ENCODE measurements at places on chromosomes 6 and 20.

GRCh38 chr6:106974336-106974998, at the start of gene CD24:
CD24 (minus strand) TSS chr6:106974729; CDS start chr6:106974646, 83 bp downstream.
- no peak for DNase-seq

DNA sequence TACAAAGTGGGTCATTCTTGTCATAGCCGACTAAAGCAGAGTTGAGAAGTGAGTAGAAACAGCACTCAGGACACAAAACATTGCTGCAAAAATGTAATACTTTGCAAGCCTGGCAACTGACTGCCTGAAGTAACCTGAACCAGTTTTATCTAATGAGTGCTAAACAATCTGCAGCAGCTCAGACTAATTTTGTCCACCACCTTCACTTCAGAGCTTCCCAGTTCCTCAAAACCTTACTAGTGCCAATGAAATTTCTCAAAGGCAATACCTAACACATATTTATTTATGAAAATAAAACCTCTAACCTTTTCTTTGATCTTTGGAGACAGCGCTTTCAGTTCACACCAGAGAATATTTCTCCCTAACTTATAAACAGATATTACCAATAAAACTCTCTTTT, 56.7 kb upstream of the FKBP1C start:
- no peak for DNase-seq

DNA sequence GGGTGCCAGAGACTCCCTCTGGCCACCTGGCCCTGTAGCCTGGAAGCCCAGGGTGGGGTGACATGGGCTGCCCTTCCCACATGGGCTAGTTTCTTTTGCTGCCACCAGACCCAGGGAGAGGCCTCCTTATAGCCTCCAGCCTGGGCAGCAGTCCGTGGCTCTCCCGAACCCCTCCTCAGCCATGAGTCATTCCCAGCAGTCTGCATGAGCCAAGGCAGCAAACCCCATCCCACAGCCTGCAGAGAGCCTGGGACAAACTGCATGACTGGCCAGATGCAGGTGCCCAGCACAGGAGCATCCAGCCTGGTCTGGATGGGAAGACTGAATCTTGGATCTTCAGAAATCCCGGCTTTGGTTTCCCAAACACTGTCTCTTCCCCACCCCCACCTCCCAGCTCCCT, 75.7 kb downstream of the MRPL14 start:
- no peak for DNase-seq

GRCh38 chr6:41858703-41859102, 36.5 kb downstream of the USP49 start:
- no peak for DNase-seq

DNA sequence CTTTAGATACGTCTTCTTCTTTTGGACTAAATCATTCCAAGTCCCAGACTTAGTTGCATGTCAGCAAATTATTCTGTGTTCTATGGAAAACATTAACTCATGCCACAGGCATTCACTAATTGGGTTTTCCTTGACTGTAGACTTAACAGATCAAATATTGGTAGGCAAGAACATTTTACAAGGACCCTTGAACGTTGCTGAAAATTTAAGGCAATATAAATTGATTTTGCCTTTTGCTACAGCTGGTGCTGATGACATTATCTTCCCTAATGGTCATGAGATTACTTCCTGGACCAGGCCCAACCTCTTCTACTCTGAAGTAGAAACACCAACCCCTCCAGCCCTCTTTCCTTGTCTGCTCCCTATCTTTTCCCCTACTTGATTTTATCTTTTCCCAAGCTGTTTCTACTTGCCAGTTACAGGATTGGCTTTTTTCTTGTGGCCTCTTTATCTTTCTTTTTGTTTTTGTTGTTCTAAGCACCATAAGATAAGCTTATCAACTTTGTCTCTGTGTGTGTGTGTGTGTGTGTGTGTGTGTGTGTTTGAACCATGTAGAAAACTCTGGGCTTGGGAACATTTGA, 514.0 kb upstream of the SOX4 start:
- DNase-seq = no peak

DNA sequence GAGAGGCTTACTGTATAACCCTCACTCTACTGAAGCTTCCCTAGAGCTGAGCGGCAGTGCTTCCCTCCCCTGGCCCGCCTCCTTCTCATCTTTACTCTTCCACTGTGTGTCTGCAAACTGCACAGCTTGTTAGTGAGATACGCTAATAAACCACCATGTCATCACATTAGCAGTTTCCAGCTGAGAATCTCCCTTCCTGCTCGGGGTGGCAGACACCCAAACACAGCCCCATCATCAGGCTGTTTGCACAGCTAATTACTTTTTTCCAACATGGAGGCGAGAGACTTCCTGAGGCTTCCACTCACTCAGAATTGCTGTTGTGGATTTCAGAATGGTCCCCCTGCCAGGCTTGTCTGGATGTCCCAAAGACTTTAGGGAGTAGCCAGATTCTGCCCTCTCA, 444.9 kb upstream of the SULF2 start:
- no peak for DNase-seq

DNA sequence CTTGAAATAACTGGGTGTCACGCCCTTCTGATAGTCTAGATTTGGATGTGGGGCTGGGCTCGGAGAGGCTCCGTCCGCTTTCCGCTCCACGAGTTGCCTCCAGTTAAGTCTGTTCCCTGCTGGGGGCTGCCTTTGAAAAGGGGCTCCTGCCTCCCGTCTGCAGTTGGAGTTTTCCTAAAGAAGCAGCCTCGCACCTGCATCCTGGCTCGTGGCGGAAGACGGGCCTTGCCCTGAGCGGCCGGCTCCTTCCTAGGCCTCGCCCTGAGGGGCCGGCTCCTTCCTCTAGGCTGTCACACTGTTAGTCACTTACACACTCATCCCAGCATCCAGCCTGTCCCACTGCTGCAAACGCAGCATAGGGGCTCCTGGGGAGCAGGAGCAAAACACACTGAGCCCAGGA, 74.4 kb downstream of the SMOC2 start:
- DNase-seq = no peak

GRCh38 chr20:25256226-25256859, 8.5 kb downstream of the PYGB start:
- DNase-seq = no peak

- no peak for DNase-seq
These were observed 138.1 kb upstream of the PHACTR3 start for GRCh38 chr20:59466107-59466815.

GRCh38 chr6:52336919-52337561, 24.9 kb upstream of the PAQR8 start:
- no peak for DNase-seq

- no peak for DNase-seq
These were observed 344.6 kb downstream of the MMUT start for GRCh38 chr6:49118478-49118877.

GRCh38 chr6:87840324-87840723, 138.3 kb upstream of the AKIRIN2 start:
- no peak for DNase-seq

DNA sequence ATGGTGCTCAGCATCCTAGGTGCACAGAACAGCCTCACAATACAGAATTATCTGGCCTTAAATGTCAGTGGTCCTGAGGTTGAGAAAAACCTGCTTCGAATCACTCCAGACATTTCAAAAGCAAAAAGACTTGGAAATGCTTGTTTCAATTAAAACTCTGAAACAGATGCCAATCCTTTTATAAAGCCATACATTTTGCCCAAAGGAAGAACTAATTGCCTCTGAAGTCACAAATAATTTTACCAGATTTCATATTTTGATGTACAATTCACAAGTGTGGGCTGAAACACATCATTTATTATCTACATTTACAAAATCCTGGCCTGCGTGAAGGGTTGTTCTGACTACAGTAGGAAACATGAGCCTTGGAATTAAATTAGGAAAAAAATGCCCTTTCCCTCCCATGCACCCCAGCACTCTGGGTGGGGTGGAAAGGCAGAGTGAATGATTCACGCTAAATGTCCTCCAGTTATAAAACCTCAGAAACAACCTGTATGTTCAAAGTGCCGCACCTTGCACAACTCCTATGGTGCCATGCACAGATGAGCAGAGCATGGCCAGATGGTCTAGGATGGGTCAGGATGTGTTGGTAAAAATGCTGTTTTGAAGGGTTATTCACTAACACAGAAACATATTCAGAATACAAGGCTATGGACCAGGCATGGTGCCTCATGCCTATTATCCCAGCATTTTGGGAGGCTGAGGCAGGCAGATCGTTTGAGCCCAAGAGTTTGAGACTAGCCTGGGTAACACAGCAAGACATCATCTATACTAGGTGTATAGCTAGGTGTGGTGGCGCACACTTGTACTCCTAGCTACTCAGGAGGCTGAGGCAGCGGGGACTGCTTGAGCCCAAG, 87.0 kb downstream of the ZMYND8 start:
- DNase-seq = no peak

- DNase-seq = no peak
These were observed 121.7 kb upstream of the NXT1 start for GRCh38 chr20:23228912-23229311.

- DNase-seq = no peak
These were observed 189.5 kb downstream of the THBS2 start for GRCh38 chr6:169064194-169064593.
